ENCODE measurements at places on chromosomes 4 and X. TPM values are rescaled to one million over a fixed set of nuclear protein-coding genes. Genes with fewer than 3 reads are reported as not detected.
A peak's percentile ranks its signal among the peaks of the same experiment; 100 is the strongest.

DNA sequence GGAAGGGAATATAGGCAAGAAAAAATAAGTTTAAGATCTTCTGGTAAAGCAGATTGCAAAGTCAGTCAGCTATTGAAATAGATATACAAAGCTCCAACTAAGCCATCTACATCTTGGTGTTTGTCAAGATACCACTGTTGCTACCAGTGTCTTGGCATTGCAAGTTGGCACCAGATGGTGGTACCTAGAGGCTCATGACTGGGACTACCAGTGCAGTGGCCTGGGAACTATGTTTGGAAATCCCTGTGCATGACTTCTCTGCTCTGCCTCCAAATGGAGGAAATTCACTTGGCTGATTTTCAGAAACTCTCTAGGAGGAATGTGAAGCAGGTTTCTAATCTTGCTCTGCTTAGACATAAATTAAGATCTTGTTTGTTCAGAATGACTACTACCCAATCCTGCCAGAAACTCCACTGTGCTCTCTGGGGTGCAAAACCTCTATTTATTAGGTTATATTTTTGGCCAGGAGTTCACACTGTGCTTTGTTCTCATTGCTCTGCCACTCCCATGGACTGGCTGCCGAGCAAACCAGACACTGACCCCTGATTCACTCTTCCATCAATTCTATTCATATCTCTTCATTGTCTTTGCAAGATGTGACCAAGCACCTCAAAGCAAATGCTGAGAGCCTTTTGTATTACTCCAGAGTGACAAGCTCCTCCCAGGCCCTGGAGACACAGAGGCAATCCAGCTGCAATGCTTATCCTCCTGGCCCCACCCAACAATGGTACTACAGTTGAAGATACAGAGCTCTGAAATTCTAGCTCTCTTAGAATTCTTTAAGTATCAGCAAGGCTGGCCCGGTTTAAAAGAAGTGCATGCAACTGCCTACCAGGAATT is 272.3 kb upstream of the FGF16 start:
- H3K27me3 ChIP-seq = no peaks in the 10 kb centered on the region
- no peaks in the 10 kb centered on the region for H3K36me3 ChIP-seq
- no peak for DNase-seq
- H3K4me3 ChIP-seq = no peak overlapping the region

DNA sequence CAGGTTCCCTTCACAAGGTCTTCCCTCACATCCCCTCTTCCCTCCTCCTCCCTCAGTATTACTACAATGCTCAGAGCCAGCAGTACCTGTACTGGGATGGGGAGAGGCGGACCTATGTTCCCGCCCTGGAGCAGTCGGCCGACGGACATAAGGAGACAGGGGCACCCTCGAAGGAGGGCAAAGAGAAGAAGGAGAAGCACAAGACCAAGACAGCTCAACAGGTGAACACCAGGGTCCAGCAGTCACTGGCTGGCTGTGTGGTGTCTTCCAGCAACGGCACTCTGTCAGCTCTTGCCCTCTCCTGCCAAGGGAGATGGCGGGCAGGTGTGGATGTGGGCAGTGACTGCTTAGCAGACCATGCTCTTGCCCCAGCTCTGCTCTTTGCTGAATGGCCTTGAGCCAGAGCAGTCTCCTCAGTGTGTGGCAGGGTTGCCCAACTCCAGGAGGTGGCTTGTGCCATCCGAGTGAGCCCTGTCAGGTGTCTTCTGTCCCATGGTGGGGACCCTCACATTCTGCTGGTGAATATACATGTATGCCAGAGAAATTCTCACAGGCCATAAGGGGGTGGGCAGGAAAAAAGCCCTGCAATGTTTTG is 11.4 kb upstream of the UBA1 start:
- H3K27ac ChIP-seq = no peak overlapping the region
- H3K27me3 ChIP-seq = no peaks in the 10 kb centered on the region
- peaks cover 51% of the 10 kb centered on the region for H3K36me3 ChIP-seq
- DNase-seq = no peak
- H3K4me3 ChIP-seq = no peak overlapping the region

DNA sequence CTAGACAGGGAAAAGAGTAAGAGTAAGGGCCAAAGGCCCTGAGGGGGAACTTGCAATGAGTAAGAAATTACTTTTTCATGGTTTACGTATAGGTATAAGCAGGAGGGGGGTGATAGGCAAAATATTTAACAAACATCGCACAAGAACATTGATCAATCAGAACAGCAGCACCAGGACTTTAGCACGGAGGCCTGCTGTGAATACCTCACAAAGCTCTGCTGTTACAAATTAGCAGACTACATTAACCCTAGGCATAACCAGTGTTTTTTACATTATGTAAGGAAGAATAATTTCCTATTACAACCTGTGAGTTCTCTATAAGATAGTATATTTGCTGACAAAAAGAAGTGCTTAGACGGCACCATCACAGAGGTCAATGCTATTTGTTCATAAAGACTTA is 44.9 kb downstream of the PPARGC1A start:
- no peaks in the 10 kb centered on the region for H3K36me3 ChIP-seq
- H3K27ac ChIP-seq = peak overlapping the region; percentile 21

- peaks cover 30% of the 10 kb centered on the region for H3K4me1 ChIP-seq
- no peaks in the 10 kb centered on the region for H3K27me3 ChIP-seq
- no peak for DNase-seq
- H3K4me3 ChIP-seq = no peak overlapping the region
- H3K27ac ChIP-seq = no peak overlapping the region
These were observed 29.2 kb downstream of the SLAIN2 start for GRCh38 chr4:48370260-48371134.

- no peak for DNase-seq
- H3K4me1 ChIP-seq = peaks cover 14% of the 10 kb centered on the region
- H3K27me3 ChIP-seq = no peaks in the 10 kb centered on the region
- no peaks in the 10 kb centered on the region for H3K36me3 ChIP-seq
These were observed 83.8 kb upstream of the STOX2 start for GRCh38 chr4:183821076-183821853.

GRCh38 chrX:47623540-47624027 is 3.9 kb upstream of the SYN1 start:
- no peak overlapping the region for H3K27ac ChIP-seq
- peaks cover 5% of the 10 kb centered on the region for H3K4me1 ChIP-seq
- H3K27me3 ChIP-seq = peaks cover 5% of the 10 kb centered on the region
- DNase-seq = peak; percentile 29
- H3K36me3 ChIP-seq = no peaks in the 10 kb centered on the region

DNA sequence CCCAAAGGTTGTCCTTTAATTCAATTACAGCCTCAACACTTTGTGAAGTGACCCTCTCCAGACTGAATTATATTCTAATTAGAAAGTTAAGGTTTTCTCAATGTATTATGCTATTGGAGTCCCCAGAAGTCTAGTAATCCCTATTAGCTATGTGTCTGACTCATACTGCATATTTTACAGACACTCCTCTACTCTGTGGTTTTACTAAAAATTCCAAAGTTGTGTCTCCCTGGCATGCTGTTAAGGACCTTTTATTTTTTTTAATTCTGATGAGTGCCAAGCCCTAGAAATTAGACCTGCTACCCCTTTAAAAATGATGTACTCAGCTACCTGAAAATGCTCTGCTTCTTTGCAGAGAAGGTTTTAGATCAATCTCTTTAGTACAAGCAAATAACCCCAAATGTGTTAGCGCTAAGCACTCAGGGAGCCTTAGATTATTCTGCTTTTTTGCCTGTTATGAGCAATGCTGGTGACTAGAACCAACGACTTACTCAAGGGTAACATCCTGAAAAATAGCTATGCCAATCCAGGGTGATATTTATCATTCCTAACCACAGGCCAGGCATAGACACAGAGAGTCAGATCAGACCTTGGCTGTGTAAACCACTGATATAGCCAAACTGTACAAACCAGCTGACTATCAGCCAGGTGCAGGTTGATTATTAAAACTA is 26.1 kb upstream of the CXCL13 start:
- H3K36me3 ChIP-seq = no peaks in the 10 kb centered on the region
- no peaks in the 10 kb centered on the region for H3K4me1 ChIP-seq
- peaks cover 10% of the 10 kb centered on the region for H3K27me3 ChIP-seq
- DNase-seq = no peak

PABPC1L2A gene
- total RNA-seq = not detected

OPHN1 gene
- 5.0 TPM for total RNA-seq

All from left ventricle myocardium inferior (tissue), 1 donor.